Daoy (cell line): ENCODE measurements at places on chromosomes 11 and 22. TPM values are rescaled to one million over a fixed set of nuclear protein-coding genes. Genes with fewer than 3 reads are reported as not detected.
A peak's percentile ranks its signal among the peaks of the same experiment; 100 is the strongest.

DNA sequence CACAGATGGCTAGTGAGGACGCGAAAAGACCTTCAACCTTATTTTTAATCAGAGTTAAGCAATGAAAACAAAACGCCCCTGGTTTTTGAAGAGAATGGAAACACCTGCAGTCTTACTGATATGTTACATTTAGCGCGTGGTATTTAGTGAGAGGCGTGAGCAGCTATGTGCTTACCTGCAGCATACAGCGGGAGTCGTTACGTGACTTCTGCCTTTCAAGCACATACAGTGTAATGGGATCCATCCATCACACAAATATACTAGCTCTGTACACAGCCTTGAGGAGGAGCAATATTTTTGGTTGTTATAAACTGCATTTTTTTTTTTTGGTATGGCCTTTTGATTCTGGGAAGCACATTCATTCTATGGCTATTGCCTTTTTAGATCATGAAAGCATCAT, 5.5 kb downstream of the KRTAP5-2 start:
- no peak for DNase-seq

The NUDT22 gene
- 43.1 and 51.3 TPM in 2 replicates for total RNA-seq

DNA sequence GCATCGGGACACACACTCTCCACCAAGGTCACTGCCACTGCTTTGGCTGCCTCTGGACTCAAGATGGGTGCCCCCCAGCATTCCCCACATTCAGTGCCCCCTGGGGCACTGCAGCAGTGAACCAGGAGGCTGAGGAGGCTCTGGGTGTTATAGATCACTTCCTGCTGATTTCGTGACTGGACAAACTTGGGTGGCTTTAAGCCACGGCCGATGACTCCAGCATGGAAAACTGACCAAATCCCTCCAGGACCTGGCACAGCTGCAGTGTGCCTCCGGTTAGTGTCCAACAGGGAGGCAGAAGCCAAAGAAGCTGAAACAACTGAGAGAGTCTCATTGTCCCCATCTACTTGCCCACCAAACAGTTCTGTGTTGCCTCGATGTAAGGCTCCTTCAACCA, 1.2 kb upstream of the GANAB start:
- no peak for DNase-seq

DNA sequence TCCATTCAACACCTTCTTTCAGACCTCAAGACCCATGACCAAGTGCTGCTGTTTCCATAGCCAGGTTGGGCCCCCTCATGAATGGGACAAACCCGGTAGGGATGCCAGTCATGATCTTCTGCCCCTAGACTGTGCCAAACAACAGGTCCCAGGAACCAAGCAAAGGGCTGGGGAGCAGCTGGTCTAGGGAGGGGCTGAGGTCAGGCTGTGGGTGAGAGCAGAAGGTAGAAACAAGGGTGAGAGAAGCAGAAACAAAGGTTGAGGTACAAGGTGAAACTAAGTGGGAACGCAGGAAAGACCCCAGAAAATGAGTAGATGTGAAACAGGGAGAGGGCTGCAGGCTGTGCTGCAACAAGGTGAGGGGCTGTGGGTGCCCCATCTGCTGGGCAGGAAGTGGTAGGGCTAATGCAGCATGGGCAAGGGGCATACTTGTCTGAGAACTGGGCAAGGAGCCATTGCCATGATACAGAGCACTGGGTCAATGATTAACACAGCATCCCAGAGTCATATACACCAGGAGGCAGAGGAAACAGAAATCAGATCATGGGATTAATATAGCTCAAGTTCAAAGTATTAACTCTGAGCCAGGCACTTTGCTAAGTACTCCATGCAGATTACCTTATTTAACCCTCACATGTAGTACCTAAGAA, 45.9 kb downstream of the SLC1A2 start:
- peak; percentile 26 for DNase-seq

The POLD4 gene
- total RNA-seq: 54.2 and 56.2 TPM in 2 replicates

The ALDH3B2 gene
- total RNA-seq: 0.23 TPM in 1 of 2 replicates, not detected in the other
